B cell (primary cell): ENCODE measurements at places on chromosomes 7 and 10. TPM values are rescaled to one million over a fixed set of nuclear protein-coding genes. Genes with fewer than 3 reads are reported as not detected.

Gene ST8SIA6
- total RNA-seq, result not detected in 2 replicates

Gene SLC26A3
- not detected in 2 replicates for total RNA-seq

Gene FFAR4
- not detected in 2 replicates for total RNA-seq

Gene SKIDA1
- total RNA-seq, result 0.10 TPM in 1 of 2 replicates, not detected in the other

DNA sequence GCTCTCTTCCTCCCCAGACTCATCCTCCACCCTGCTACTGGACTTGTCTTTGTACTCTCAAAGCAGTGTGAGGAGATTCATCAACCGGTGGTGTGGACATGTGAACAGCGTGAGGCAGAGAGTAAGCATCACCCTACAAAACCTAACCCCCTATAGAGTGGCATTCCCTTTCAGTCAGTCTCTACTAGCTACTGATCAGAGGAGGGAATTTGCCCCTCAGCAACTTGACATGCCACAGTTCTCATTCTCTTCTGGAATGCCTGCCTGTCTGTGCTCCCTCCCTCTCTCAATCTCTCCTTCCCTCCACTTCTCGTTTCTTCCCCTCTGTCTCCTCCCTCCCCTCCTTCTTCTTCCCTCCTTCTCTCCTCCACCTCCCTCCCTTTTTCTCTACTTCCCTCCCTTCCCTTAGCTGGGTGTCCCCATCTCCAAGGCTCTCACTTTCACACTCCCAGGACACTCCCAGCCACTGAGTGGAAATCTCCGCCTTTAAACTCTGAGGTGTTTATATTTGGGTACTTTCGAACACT is 24.6 kb downstream of the H2AZ2 start:
- H3K4me1 ChIP-seq, result no peaks in the 10 kb centered on the region
- H3K27ac ChIP-seq, result no peak overlapping the region
- no peak overlapping the region for H3K4me3 ChIP-seq
- H3K27me3 ChIP-seq, result no peaks in the 10 kb centered on the region
- peaks cover 4% of the 10 kb centered on the region for H3K36me3 ChIP-seq

- no peak for DNase-seq
- H3K4me1 ChIP-seq, result no peaks in the 10 kb centered on the region
- H3K36me3 ChIP-seq, result no peaks in the 10 kb centered on the region
- no peak overlapping the region for H3K27ac ChIP-seq
These were observed 252.5 kb downstream of the PAXIP1 start for GRCh38 chr7:154750353-154750801.
